ENCODE measurements at places on chromosomes 5 and 9.
A peak's percentile ranks its signal among the peaks of the same experiment; 100 is the strongest.

DNA sequence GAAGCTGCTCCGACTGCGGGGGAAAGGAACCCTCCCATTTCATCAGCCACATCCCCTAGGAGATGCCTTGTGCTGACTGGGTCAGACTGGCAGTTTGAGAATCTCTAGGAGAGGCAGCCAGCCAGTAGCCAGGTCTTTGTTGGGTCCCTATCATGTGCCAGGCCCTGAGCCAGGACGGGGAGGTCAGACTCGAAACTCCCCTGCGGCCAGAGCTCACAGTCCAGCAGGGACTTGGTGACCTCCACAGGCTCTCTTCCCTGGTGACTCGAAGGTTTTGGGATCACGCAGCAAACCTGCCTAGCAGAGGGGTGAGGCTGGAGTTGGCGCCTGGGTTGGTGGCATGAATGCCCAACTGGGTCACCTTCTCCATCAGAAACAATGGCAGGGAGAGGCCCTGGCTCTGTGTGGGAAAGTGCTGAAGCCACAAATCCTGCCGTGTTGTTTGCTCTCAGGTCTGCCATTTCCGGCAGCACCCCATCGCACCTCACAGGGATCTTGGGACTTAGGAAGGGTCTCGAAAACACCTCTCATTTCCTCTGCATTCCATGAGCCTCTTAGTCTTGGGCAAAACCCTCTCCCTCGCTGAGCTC lies 14.4 kb upstream of the ORM1 start:
- DNase-seq = no peak

DNA sequence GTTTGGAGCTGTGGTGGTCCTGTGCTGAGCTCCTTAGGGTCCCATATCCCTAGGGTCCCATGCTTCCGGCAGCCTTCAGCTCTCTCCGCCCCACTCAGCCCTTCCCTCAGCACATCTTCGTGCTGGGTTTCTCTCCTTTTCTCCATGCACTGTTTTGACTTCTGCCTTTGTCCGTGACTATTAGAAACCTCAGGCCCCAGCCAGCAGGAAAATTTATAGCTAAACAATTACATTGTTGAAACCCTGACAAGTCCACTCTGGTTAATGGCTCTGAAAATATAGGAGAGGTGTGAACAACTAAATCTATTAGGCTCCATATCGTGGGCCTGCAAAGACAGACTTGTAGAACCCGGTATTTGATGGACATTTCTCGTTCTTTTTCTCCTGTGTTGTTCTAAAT lies 523.7 kb downstream of the CCDC171 start:
- DNase-seq = no peak

- no peak for DNase-seq
Measured at GRCh38 chr9:33242609-33243134, 2.7 kb downstream of the SPINK4 start.

GRCh38 chr5:151079838-151080612 lies 809 bp downstream of the TNIP1 start:
- DNase-seq = no peak

DNA sequence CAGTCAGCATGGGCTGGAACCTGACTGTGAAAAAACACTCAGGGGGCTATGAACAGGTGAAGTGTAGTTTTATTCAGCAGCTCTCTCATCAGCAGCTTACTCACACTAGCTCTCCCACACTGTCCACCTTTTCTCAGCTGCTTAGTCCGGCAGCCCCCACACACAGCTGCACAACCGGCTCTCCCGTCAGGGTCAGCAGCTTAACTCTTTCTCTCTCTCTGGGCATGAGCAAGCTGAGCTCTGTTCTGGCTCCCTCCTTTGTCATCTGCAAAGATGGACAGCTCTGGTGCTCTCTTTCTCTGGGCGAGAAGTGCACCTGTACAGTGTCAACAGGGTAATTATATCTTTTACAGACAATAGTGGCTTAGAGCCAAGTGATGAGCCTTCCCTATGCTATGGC lies 8.2 kb downstream of the DMAC1 start:
- DNase-seq = peak; percentile 82

DNA sequence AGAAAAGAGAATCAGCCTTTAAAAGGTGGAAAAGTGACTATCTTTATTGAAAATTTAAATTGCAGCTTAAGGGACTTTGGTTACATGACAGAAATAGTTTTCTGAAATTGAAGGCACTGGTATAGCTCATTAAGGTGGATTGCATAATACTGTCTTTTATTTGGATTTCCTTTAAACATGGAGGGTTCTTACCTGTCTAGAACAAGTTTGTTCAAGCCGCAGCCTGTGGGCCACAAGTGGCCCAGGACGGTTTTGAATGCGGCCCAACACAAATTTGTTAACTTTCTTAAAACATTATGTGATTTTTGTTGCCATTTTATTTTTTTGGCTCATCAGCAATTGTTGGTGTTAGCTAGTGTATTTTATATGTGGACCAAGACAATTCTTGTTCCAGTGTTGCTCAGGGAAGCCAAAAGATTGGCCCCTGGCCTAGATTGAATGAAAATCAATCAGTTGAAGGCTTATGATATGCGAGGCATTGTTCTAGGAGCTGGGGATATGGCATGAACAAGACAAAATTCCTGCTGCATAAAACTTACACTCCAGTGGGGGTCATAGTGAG lies 18.0 kb downstream of the NNT start:
- no peak for DNase-seq

DNA sequence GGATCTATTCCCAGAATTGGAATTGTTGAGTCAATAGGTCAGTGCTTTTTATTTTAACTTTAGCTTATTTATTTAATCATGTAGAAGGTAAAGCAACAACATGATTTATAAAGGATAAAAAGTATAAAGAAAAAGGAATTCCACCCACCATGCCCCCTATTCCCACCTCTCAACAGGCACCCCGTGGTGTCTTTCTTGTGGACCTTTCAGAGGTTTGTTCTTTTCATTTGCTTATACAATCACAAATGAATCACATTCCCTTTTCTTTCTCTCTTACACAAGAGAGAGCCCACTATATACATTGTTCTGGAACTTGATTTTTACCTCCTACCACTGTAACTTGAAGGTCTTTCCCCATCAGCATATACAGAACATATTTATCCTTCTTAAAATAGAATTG lies 37.2 kb upstream of the SMIM32 start:
- DNase-seq = peak; percentile 10

- no peak for DNase-seq
Measured at GRCh38 chr5:13558408-13558807, 386.1 kb downstream of the DNAH5 start.

GRCh38 chr9:15915711-15916110 lies 362.9 kb downstream of the CCDC171 start:
- DNase-seq = no peak

DNA sequence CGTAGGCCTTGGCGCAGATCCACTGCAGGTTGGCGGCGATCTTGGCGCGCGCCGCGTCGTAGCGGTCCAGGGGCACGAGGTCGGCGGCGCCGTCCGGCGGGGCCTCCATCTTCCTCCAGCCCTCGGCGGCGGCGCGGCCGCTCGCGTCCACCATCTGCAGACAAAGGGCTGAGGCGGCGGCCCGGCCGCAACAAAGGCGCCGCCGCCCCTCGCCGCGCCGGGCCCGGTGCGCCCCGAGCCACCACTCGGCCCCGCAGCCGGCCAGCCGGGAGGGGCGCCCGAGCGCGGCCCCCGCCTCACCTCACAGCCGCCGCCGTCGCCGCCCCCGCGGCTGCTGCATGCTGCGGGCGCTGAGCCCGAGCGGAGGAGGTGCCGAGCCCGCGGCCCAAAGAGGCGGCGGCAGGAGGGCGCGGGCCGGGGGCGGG lies 328 bp downstream of the CAMSAP1 start:
- DNase-seq = peak; percentile 52

- peak; percentile 60 for DNase-seq
Measured at GRCh38 chr5:140042643-140043507, at the start of gene NRG2. Gene NRG2, minus strand, starts transcription at chr5:140043299.

GRCh38 chr5:77086368-77086688 lies 757 bp downstream of the ZBED3 start:
- peak; percentile 42 for DNase-seq

GRCh38 chr9:123684393-123685149 lies 245.4 kb downstream of the DENND1A start:
- DNase-seq = no peak

GRCh38 chr9:97855486-97855875 lies 2.5 kb downstream of the FOXE1 start:
- no peak for DNase-seq

GRCh38 chr9:119877306-119877705 lies 508.1 kb upstream of the BRINP1 start:
- no peak for DNase-seq

DNA sequence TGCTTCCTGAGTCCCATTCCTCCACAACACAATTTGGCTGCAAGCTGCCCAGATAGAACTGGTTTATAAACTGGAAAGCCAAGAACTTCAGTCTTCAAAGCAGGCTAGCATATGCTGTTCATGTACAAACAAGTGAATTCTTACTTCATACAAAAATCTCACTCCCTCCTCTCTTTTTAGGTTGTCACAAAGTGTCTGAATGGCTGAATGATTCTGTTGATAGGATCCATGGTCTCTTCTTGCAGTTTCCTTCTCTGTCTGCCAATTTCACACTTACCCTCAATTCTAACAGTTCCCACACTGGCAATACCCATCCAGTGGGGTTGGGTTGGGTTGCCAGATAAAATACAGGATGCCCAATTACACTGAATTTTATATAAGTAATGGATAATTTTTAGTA lies 363.5 kb downstream of the DEPDC1B start:
- no peak for DNase-seq

GRCh38 chr5:88515881-88516819 lies 247.5 kb upstream of the TMEM161B start:
- DNase-seq = no peak

DNA sequence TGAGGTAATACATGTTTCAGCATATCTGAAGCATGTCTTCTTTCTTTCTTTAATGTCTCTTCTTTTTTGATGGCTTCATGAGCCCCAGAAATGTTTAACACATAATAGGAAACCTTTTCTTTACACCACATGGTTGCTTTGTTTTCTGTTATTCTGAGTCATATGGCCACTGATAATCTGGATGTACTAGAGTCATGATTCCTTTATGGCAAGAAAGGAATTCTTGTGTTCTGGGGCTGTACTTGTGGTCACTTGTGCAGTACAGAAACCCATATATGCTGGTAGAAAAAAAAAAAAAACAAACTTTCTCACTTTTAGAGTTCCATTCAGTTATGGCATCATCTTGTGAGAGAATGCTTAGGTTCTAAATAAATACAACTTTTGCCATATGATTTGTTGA lies 1669.3 kb upstream of the CDH9 start:
- no peak for DNase-seq

- no peak for DNase-seq
Measured at GRCh38 chr9:21432672-21433425, 7.4 kb upstream of the IFNA1 start.

DNA sequence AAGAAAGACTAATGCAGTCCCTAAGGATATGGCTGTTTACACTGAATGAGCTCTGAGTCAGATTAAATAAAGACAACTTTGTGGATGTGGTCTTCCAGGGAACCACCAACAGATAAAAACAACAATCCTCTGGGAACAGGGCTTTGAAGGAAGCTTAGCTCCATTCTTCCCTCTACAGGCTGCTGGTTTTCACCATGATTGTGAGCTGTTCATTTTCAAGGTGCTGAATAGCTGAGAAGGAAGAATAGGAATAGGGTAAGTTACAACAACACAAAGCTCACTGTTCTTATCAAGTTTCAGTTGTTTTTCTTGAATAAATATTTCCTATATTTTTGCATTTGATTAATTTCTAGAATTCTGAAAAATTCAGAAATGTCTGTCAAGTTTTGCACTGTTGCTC lies 25.9 kb upstream of the PTAR1 start:
- DNase-seq = no peak

- no peak for DNase-seq
Measured at GRCh38 chr9:134217431-134218210, 53.3 kb upstream of the RNU6ATAC start.

DNA sequence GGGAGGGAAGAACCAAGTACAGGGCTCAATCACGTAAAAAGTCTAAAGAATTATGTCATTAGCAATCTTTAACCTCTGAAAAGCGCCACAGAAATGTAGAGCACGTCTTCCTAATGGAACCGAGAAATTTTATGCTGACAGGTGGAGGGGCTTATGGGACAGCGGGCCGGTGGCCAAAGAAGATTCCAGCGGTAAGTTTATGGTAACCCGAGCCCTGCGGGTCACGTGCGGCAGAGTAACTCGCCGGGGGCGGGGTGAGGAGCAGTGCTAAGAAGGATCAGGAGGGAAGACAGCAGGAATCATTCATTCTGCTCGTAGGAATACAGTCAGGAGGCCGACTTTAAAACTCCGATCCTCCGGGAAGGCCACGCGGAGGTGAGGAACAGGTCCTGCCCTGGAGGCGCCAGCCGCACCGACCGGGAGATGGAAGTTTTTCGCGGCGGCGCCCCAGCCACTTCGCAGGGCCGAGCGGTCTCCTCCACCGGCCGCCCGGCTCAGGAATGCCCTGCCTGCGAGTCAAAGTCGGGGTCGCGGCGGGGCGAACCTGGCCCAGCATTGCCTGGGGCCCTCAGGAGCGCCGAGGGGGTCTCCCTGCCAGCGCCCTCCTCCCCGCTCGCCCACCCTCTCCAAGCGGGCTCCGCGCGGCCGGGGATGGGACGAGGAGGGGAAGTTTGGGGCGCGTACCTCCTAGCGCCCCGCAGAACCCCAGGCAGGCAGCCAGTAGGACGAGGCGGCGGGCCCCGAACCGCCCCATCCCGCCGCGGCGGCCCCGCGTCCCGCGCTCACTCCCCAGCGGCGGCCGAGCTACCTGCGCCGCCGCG lies 101.8 kb downstream of the ESM1 start:
- DNase-seq = no peak

- DNase-seq = no peak
Measured at GRCh38 chr9:93698140-93698908, 121.9 kb downstream of the PHF2 start.

DNA sequence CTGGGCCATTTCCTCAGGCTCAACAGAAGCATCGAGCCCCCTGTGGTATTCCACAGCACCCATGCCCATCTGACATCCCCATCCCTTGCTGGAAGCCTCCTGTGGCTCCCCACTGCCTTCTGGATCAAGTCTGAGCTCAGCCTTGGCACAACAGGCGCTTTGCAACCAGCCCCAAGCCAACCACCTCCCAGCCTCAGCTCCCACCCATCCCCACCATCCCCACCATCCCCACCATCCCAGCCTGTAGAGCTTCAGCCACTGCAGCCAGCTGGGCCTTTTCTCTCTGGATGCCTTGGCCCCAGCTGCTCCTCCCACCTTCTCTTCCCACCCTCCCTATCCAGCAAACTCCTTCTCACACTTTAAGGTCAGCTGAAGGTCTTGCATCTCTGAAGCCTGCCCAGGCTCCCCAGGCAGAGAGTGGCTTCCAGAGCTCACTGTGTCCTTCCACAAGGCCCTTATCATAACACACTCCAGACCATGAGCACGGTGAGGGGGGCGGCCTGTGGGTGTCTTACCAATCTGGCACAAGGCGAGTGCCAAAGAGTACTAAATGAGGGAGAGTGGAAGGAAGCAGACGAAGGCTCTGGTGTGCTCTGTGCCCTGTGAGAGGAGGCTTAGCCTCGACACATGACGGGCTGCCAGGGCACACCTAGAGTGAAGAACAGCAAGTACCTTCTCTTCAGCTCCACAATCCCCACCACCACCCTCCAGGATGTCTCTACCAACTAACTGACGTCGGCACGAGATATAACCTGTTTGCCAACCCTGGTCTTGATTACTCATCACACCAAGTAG lies 6.5 kb downstream of the HIGD2A start:
- no peak for DNase-seq

Data from NCI-H345 (cell line).